Activated CD4-positive, alpha-beta T cell treated with anti-CD3 and anti-CD28 coated beads, Interleukin-2, amount 10 ng/mL, durations not matched to agents 24 days and 14 days (primary cell): ENCODE measurements at places on chromosomes 6 and 20. TPM values are rescaled to one million over a fixed set of nuclear protein-coding genes. Genes with fewer than 3 reads are reported as not detected.

DEFB132 gene
- not detected in 2 replicates for total RNA-seq

NRSN2 gene
- total RNA-seq: 5.1 and 7.0 TPM in 2 replicates

- no peak for DNase-seq
These were observed 68.8 kb upstream of the EPB41L1 start for GRCh38 chr20:36085686-36086267.

- DNase-seq: no peak
These were observed 25.1 kb upstream of the UTRN start for GRCh38 chr6:144259986-144260385.

DNA sequence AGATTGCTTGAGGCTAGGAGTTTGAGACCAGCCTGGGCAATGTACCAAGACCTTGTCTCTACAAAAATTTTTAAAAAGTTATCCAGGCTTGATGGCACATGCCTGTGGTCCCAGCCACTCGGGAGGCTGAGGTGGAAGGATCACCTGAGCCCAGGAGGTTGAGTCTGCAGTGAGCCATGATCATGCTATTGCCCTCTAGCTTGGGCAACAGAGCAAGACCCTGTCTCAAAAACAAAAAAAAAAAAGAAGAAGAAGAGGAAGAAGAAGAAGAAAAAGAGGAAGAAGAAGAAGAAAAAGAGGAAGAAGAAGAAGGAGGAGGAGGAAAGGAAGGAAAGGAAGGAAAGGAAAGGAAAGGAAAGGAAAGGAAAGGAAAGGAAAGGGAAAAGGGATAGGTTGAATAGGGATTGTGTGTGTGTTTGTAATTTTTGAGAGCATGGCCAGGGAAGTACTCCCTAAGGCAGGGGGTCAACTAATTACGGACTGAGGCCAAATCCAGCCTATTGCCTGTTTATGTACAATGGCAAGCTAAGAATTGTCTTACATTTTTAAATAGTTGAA is 43.0 kb upstream of the ZNF217 start:
- no peak for DNase-seq

DNA sequence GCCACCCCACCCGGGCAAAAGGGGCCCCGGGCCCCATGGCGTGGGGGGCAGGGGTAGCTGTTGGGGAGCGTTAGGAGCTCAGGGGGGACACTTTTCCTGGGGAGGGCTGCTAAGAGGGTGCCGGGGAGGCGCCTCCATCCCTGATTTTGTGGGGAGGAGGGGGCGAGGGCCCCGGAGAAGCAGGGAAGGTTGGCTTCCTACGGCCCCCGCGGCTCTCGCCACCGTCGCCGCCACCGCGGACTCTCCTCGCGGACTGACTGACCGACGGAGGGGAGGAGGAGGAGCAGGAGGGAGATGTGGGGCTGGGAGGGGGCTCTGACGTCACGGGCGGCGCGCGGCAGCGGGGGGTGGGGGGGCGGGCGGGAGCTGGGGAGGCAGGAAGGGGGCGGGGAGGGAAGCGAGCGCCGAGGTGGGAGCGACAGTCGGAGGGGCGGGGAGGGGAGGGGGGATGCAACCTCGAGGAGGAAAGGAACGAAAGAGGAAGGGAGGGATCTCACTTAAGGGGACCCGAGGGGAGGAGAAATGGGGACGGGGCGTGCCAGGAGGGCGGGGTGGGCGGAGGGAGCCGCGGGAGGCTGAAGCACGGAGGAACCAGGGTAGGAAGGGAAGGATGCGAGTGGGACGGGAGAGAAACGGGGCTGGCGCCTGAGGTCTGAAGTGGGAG is 5.1 kb downstream of the GABBR1 start:
- DNase-seq: peak; percentile 78

GRCh38 chr20:17909869-17910321 is 58.7 kb downstream of the SNX5 start:
- no peak for DNase-seq

DNA sequence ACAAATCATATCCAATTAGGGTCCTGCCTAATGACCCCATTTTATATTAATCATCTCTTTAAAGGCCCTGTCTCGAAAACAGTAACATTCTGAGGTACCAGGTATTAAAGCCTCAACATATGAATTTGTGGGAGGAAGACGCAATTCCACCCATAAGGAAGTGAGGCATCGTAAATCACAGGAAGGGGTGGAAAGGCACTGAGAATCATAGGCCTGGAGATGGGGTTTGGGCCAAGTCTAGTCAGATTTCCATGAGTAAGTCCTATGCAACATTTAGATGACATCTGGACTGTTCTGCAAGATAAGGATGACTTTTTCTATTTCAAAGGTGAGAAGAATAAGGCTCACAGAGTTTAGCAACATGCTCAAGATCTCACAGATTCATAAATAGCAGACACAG is 534.0 kb downstream of the KHDRBS2 start:
- no peak for DNase-seq

GRCh38 chr6:155909710-155910109 is 454.1 kb upstream of the NOX3 start:
- DNase-seq: no peak
